ENCODE measurements at places on chromosomes 6 and 20.

- DNase-seq = no peak
These were observed 71.1 kb upstream of the VGLL2 start for GRCh38 chr6:117194271-117194670.

GRCh38 chr6:39884696-39885095 is 49.6 kb downstream of the MOCS1 start:
- DNase-seq = no peak

DNA sequence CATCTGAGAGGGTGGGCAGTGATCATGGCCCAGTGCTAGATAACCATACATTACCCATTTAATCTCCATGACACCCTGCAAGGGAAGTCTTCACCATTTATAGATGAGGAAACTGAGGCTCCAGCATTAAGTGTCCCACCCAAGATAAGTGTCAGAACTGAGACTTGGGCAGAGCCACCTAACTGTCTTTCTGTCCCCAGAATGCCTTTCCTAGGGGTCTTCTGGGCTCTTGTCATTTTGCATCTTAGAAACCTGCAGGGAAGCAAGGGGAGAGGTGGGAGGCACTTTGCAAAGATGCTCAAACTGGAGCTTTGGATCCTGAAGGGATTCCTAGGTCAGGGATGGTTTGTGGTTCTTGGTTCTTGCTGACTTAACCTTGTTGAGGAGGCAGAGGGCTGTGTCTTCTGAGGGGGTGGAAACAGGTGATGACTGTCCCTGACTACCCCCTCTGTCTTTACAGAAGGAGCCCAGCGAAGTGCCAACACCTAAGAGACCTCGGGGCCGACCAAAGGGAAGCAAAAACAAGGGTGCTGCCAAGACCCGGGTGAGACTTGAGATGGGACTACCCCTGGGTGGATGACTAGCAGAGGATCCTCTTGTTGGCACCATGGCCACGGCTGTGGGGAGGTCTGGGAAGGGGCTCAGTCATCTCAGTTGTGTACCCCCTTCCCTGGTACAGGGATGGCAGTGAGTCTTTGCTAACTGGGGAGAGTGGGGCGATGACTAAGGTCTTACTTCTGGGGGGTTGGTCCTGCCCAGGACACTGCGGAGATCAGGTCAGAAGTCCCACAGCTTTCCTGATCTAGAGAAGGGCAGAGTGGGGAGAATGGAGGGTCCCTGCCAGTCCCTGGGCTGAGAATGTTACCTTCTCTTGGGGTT is 5.8 kb downstream of the HMGA1 start:
- no peak for DNase-seq

GRCh38 chr6:140581601-140582000 is 1207.2 kb upstream of the CITED2 start:
- no peak for DNase-seq

GRCh38 chr6:11343963-11344723 is 111.7 kb upstream of the NEDD9 start:
- DNase-seq = no peak

All from hematopoietic multipotent progenitor cell treated with erythropoietin and hydrocortisone succinate and interleukin-3 and kit ligand, for 17 days (in vitro differentiated cells).